ENCODE measurements at places on chromosomes 7 and 10.

GRCh38 chr7:65946904-65947303 is 35.1 kb downstream of the GUSB start:
- DNase-seq, result no peak

GRCh38 chr7:44159824-44160630 is 18.9 kb upstream of the MYL7 start:
- DNase-seq, result no peak

DNA sequence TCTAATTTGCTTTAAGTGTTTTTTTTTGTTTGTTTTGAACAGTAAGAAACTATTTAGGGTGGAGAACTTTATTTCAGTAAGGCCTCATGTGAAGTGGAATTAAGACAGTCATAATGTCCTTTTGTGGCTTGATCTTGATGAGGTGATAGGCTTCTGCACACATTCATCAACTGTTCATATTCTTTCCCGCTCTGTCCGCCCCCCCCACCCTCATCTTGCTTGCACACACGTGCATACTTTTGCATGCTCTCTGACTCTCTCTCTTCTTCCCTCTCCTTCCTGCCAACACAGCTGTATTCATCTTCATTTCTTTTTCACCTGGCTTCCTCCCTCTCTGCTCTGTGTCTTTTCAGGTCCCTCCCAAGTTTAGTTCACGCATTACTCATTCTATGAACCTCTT is 429.6 kb downstream of the AUTS2 start:
- DNase-seq, result no peak

- no peak for DNase-seq
Measured at GRCh38 chr7:157494506-157495176, 157.8 kb downstream of the DNAJB6 start.

DNA sequence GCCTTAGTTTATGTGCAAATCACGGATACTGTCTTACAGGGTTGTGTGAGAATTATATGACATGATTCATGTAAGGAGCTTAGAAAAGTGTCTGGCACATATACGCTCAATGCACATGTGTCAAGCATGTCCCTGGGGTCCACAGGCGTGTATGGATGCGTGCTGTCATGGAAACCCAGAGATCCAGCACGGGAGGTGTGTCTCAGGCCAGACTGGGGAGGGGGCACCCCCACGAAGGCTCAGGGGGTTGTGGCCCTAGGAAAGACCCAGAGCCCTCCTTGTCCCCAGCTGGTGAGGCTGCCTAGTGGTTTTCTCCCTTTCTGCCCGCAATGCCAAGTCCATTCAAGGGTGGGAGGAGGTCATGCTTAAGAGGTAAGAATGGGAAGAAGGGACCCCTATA is 9.1 kb downstream of the BTBD16 start:
- DNase-seq, result no peak

- peak; percentile 60 for DNase-seq
Measured at GRCh38 chr7:43590862-43591557, 8.1 kb downstream of the STK17A start.
